Activated CD4-positive, alpha-beta memory T cell treated with anti-CD3 and anti-CD28 coated beads for 36 hours (primary cell): ENCODE measurements at places on chromosomes 16 and 17.
A peak's percentile ranks its signal among the peaks of the same experiment; 100 is the strongest.

DNA sequence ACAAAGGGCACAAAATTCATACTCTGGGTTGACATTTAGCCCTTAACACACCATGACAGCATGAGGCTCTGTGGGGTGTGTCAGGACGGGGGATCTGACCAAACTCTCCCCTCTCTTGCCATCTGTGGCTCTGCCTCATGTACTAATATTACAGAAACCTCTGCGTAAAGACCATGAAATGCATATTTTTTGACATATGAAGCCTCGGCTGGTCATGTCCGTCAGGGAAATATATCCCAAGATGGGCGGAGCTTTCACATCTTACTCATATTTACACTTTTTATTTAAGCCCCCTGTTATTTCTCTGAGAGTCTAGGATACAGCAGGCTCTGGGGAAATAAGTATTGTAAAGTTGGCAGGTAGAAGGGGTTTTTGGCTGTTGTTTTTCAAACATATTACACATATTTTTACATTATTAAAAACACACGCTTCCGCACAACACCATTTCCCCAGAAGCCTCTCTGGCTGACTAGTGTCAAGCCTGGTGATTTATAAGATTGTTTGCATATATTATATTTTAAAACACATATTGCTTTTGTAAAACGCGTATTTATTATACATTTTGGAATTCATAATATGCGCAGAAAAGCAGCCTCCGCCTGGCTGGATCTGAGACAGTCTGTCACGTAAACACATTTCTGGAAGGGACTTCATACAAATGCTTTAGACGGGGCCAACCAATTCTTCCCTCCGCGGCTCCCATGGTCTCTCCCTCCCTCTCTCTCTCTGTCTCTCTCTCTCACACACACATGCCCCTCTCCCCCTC lies 237.7 kb upstream of the ZFHX3 start:
- DNase-seq = no peak

- peak; percentile 3 for DNase-seq
Measured at GRCh38 chr17:50267074-50267841, 7.0 kb upstream of the TMEM92 start.

GRCh38 chr17:49646391-49647255 lies 31.3 kb downstream of the SPOP start:
- peak; percentile 76 for DNase-seq

DNA sequence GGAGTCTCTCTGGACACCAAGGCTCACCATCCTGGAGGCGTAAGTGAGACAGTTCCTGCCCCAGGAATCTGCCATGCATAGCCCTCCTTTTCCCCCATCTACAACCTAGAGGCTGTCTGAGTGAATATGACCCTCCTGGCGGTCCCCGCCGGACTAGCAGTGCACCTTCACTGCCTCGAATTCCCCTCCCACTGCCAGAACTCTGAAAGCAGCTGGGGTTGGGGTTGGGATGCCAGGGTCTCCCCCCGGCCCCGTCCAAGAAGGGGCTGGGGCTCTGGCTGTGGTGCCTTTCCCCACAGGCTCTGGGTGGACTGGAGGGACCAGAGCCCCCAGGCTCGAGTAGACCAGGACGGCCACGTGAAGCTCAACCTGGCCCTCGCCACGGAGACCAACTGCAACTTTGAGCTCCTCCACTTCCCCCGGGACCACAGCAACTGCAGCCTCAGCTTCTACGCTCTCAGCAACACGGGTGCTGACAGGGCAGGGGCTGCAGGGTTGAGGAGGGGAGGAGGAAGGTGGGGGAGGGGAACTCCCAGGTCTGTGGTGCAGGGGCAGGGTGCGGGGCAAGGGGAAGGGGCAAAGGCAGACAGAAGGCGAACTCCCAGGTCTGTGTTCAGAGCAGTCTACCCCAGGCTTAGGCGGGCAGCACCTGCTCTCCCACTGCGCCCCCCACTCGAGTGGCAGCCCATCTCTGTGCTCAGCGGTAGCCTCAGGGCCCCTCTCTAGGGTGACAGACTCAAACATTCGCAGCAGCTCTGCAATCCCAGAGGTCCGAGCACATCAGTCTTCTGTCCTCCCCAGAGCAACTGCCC lies 1.2 kb downstream of the ZACN start:
- DNase-seq = no peak

- DNase-seq = no peak
Measured at GRCh38 chr16:23025692-23026307, 123.5 kb downstream of the USP31 start.
